ENCODE measurements at places on chromosomes 11 and 22. TPM values are rescaled to one million over a fixed set of nuclear protein-coding genes. Genes with fewer than 3 reads are reported as not detected.

DNA sequence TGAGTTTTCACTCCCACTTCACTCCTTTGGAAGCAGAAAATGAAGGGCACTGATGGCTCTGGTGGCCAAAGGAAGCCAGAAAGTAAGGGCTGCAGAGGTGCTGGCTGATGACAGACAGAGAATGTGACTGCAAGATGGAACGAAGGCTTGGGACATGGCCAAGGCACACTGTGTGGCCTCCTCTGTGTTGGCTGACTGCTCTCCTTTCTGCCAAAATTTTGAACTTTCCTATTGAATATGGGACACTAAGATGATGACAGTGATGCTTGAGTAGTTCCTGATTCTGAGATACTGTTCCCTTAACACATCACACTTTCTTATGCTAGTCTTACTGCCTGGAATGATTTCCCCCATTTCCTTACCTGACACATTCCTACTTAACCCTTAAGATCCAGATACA, 156.4 kb downstream of the SWAP70 start:
- H3K4me3 ChIP-seq: no peak overlapping the region
- H3K4me1 ChIP-seq: no peaks in the 10 kb centered on the region
- no peak for DNase-seq
- H3K27ac ChIP-seq: no peak overlapping the region
- no peaks in the 10 kb centered on the region for H3K27me3 ChIP-seq

- H3K27ac ChIP-seq: no peak overlapping the region
- no peaks in the 10 kb centered on the region for H3K4me1 ChIP-seq
- no peaks in the 10 kb centered on the region for H3K27me3 ChIP-seq
- DNase-seq: no peak
- H3K36me3 ChIP-seq: peaks cover 9% of the 10 kb centered on the region
These were observed 88.4 kb downstream of the TRAF6 start for GRCh38 chr11:36421546-36422155.

DNA sequence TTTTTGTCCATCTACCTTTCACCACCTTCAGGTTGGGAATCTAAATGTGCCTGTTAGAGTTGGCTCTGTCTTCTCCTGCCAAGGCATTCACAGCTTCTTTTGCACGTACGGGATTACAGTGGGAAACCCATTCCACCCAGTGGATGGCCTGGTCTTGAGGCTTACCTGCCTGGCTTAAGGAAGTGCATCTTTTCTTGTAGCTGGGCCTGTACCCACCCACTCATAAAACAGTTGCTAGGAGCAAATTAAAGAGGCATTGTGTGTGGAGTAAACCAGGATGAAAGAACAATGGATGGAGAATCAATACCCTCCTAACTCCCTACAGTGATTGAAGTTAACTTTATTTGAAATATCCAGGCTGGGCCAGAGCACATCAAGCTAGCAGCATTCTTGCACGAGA, 71.6 kb downstream of the TEAD1 start:
- H3K4me1 ChIP-seq: no peaks in the 10 kb centered on the region
- DNase-seq: no peak
- H3K27ac ChIP-seq: no peak overlapping the region

DNA sequence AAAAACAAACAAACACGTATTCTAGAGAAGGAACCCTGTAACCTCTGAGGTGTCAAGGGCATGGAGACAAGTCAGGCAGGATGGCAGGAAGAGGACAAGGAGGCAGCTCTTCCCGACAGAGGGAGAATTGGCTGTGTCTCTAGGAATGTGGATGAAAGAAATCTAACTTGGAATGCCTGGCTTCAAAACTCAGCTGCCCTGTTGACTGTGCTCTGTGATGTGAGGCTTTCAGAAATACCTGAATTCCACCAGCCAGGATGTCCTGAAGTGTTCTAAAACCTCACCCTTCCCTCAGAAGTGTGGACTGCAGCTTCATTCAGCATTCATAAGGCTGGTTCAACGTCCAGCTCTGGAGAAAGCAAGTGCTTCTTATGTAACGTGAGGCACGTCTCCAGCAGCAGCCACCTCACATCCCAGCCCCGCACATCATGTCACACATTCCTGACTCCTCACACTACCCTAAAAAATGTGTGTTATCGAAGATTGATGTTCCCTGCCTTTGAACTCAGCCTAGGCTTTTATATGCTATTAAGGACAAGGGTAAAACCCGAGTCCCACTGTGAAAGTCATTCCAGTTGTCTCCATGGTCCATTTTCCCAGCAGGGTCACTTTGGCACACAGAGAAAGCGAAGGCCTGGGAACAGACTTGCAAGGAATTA, 398.9 kb downstream of the ETS1 start:
- no peaks in the 10 kb centered on the region for H3K27me3 ChIP-seq
- no peaks in the 10 kb centered on the region for H3K4me1 ChIP-seq
- no peak overlapping the region for H3K27ac ChIP-seq
- no peak for DNase-seq

DNA sequence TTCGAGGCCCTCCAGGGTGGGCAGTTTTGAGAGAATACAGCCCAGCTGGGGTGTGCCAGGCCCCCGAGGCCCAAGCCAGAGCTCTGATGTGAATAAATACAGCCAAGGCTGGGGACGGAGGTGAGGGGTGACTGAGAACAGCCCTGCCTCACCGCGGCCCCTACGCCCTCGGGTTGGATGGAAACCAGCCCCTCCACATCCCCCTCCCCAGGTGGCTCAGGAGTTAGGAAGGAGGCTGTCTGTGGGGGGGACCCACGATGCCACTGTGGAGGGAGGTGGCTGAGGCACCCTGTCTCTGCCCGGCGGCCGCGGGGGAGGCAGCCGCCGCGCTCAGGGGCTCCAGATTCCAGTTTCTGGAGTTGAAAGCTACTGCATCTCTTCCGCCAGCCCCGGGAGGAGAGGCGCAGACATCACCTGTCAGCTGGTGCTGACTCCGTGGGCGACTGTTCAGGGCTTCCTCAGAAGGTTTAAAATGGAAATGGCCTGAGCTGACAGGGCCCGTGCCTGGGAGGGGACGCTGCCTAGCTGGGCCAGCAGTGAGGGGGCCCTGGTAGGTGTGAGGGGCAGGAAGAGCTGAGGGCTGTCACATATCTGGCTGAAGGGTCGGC, 1.4 kb downstream of the FLRT1 start:
- peak overlapping the region; percentile 26 for H3K4me3 ChIP-seq
- peaks cover 6% of the 10 kb centered on the region for H3K4me1 ChIP-seq
- peaks cover 31% of the 10 kb centered on the region for H3K27me3 ChIP-seq
- DNase-seq: no peak
- no peaks in the 10 kb centered on the region for H3K36me3 ChIP-seq

DNA sequence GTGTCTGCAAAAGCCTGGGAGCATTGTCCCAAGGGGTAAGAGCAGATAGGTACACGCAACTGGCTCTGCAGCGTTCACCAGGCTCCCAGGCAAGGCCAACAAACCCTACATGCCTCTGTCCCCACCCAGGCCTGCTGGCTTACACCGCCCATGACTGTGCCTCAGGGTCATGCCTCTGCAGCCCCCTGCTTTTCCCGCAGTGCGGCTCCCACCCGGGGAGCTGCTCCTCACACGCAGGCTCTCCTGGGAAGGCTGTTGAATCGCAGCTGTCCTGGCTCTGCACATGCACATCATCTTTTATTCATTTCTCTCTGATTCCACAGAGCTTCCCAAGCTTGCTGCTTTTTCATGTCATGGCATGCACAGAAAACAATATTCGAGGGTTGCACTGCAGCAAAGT, 29.2 kb upstream of the B3GAT1 start:
- H3K4me1 ChIP-seq: no peaks in the 10 kb centered on the region
- H3K27me3 ChIP-seq: no peaks in the 10 kb centered on the region
- DNase-seq: no peak
- no peaks in the 10 kb centered on the region for H3K36me3 ChIP-seq

DNA sequence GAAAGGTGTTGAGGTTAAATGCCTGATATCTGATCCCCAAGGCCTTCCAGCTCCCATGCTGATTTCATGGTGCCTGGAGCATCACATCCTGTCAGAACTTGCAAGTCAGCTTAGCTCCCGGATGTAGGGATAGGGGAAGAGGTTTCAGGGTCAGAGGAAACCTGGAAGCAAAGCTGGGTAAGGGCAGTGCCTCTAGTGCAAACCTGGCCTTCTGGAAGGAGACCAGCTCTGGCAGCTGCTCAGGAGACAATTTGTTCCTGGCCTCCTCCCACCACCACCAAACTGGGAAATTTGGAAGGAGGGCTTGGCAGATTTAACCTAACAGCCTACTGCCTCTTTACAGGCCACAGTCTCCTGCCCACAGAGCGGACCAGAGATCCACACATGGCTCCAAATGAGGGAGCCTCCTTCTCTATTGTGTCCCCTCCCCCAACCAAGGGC, 9.2 kb upstream of the TSKU start:
- DNase-seq: no peak
- H3K27me3 ChIP-seq: no peaks in the 10 kb centered on the region
- peaks cover 25% of the 10 kb centered on the region for H3K4me1 ChIP-seq
- H3K36me3 ChIP-seq: no peaks in the 10 kb centered on the region
- H3K27ac ChIP-seq: no peak overlapping the region

Gene LSP1
- 18.9 TPM for total RNA-seq

Gene FOLR3
- not detected for total RNA-seq

Gene USP2
- 7.9 TPM for total RNA-seq

Gene PATE2
- not detected for total RNA-seq

Gene CDHR5
- 140 TPM for total RNA-seq

Gene PKNOX2
- total RNA-seq: 0.52 TPM

Gene MMP8
- total RNA-seq: not detected

Gene CHST1
- 0.54 TPM for total RNA-seq

- no peak overlapping the region for H3K4me3 ChIP-seq
- H3K27me3 ChIP-seq: no peaks in the 10 kb centered on the region
- DNase-seq: no peak
- no peak overlapping the region for H3K27ac ChIP-seq
These were observed 24.0 kb downstream of the TPST2 start for GRCh38 chr22:26565889-26566288.

Gene CATSPER1
- total RNA-seq: 0.35 TPM

- no peaks in the 10 kb centered on the region for H3K27me3 ChIP-seq
- H3K4me1 ChIP-seq: no peaks in the 10 kb centered on the region
- H3K4me3 ChIP-seq: no peak overlapping the region
- H3K27ac ChIP-seq: no peak overlapping the region
These were observed 21.2 kb upstream of the ISX start for GRCh38 chr22:35044607-35045390.

Gene MMP27
- total RNA-seq: 0.16 TPM

Gene SCYL1
- 84.1 TPM for total RNA-seq

Gene SLC37A2
- 5.1 TPM for total RNA-seq

- DNase-seq: no peak
- no peaks in the 10 kb centered on the region for H3K36me3 ChIP-seq
- no peak overlapping the region for H3K4me3 ChIP-seq
- no peak overlapping the region for H3K27ac ChIP-seq
- H3K27me3 ChIP-seq: no peaks in the 10 kb centered on the region
- no peaks in the 10 kb centered on the region for H3K4me1 ChIP-seq
These were observed 53.2 kb downstream of the FAM76B start for GRCh38 chr11:95736355-95736754.

DNA sequence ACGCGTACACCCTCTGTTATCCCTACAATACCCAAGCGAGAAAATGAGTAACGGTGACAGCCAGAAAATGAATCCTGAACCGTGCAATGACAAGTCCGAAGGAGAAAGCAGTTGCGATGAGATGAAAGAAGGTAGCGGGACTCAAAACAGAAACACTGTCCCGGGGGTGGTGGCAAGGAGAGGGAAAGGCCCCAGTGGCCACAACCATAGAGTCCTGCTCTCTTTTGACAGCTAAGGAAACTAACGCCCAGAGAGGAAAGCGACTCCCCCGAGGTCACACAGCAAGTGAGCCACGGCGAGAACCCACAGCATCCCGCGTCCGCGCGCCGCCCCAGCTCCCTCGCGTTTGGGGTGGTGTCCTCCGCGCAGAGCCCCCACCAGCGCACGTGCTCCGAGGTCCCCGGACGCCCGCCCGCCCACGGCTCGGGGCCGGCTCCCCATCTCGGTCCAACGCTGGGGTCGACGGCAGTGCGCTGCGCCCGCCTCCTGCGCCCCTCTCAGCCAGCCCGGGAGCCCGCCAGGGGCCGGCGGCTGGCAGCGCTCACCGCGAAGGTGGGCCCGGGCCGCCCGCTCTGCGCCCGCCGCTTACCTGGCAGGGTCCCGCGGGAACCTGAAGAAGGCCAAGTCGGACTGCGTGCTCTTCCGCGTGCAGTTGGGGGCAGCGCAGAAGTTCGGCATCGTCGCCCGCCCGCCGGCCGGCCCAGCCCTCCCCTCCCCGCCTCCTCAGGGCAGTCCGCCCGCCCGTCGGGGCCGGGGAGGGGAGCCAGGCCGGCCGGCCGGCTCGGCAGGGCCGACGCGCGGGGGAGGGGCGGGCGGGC, 564 bp downstream of the THAP12 start:
- DNase-seq: peak; percentile 50
- peak overlapping the region; percentile 96 for H3K4me3 ChIP-seq
- no peaks in the 10 kb centered on the region for H3K27me3 ChIP-seq
- no peaks in the 10 kb centered on the region for H3K36me3 ChIP-seq
- H3K27ac ChIP-seq: peak overlapping the region; percentile 88

GRCh38 chr11:78339483-78339882, 78.1 kb downstream of the GAB2 start:
- no peaks in the 10 kb centered on the region for H3K36me3 ChIP-seq
- H3K27ac ChIP-seq: no peak overlapping the region
- DNase-seq: no peak
- no peak overlapping the region for H3K4me3 ChIP-seq
- H3K27me3 ChIP-seq: no peaks in the 10 kb centered on the region

Gene USH1C
- 161 TPM for total RNA-seq

Gene HEPN1
- not detected for total RNA-seq

Gene LRRC10B
- 0.54 TPM for total RNA-seq

GRCh38 chr11:46064221-46064620, 57.0 kb downstream of the PHF21A start:
- no peaks in the 10 kb centered on the region for H3K36me3 ChIP-seq
- H3K4me1 ChIP-seq: no peaks in the 10 kb centered on the region
- no peak overlapping the region for H3K4me3 ChIP-seq
- no peak overlapping the region for H3K27ac ChIP-seq
- no peaks in the 10 kb centered on the region for H3K27me3 ChIP-seq
- DNase-seq: no peak

Gene TANGO2
- 34.1 TPM for total RNA-seq

DNA sequence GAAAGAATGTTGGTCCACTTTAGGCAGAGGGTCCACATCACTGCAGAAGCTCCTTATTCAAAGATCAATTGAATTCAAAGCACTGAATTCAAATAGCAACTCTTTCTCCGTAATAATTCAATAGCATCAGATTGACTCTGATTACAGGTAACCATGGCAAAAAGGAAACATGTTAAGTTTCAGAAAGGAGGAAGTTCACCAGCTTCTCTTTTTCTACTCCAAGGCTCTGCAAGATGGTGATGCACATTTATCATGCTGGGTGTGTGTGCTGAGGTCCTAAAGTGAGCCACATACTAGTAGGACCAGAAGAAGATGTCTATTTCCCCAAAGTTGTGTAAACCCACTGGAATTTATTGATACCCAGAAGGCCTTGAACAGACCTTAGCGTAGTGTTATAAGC, 18.0 kb upstream of the DRD2 start:
- H3K27me3 ChIP-seq: no peaks in the 10 kb centered on the region
- H3K36me3 ChIP-seq: no peaks in the 10 kb centered on the region
- H3K4me1 ChIP-seq: no peaks in the 10 kb centered on the region

DNA sequence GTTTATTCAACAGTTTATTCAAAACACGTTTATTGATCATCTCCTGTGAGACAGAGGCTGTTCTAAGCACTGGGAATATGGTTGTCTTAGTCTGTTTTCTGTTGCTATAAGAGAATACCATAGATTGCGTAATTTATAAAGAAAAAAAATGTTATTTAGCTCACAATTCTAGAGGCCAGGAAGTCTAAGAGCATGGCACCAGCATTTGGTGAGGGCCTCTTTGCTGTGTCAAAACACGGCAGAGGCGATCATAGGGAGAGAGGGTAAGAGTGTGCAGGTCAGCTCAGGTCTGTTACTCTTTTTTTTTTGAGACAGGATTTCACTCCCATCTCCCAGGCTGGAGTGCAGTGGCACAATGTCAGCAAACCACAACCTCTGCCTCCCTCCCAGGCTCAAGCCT, 5.2 kb upstream of the IL17RA start:
- H3K4me1 ChIP-seq: peaks cover 4% of the 10 kb centered on the region
- no peak overlapping the region for H3K4me3 ChIP-seq
- no peak overlapping the region for H3K27ac ChIP-seq
- no peaks in the 10 kb centered on the region for H3K27me3 ChIP-seq
